Endothelial cell of umbilical vein (primary cell): ENCODE measurements at places on chromosomes 7 and 10. TPM values are rescaled to one million over a fixed set of nuclear protein-coding genes. Genes with fewer than 3 reads are reported as not detected.
A peak's percentile ranks its signal among the peaks of the same experiment; 100 is the strongest.

DNA sequence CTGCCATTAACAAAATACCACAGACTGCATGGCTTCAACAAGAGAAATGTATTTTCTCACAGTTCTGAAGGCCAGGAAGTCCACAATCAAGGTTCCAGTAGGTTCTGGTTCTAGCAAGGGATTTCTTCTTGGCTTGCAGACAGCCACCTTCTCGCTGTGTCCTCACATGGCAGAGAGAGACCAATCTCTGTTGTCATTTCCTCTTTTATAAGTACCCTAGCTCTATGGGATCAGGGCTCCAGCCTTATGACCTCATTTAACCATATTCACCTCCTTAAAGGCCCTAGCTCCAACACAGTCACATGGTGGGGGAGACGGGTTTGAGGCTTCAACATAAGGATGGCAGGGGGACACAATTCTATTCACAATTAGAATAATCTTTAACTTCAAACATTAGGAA lies 23.6 kb downstream of the ABI1 start:
- no peak overlapping the region for H3K4me3 ChIP-seq
- H3K36me3 ChIP-seq: no peaks in the 10 kb centered on the region
- H3K4me1 ChIP-seq: peaks cover 7% of the 10 kb centered on the region
- H3K27ac ChIP-seq: no peak overlapping the region
- no peak for DNase-seq

- no peak overlapping the region for H3K27ac ChIP-seq
- no peaks in the 10 kb centered on the region for H3K4me1 ChIP-seq
- no peak for DNase-seq
- no peaks in the 10 kb centered on the region for H3K27me3 ChIP-seq
- H3K36me3 ChIP-seq: no peaks in the 10 kb centered on the region
These were observed 985.6 kb upstream of the GHITM start for GRCh38 chr10:83153714-83154113.

DNA sequence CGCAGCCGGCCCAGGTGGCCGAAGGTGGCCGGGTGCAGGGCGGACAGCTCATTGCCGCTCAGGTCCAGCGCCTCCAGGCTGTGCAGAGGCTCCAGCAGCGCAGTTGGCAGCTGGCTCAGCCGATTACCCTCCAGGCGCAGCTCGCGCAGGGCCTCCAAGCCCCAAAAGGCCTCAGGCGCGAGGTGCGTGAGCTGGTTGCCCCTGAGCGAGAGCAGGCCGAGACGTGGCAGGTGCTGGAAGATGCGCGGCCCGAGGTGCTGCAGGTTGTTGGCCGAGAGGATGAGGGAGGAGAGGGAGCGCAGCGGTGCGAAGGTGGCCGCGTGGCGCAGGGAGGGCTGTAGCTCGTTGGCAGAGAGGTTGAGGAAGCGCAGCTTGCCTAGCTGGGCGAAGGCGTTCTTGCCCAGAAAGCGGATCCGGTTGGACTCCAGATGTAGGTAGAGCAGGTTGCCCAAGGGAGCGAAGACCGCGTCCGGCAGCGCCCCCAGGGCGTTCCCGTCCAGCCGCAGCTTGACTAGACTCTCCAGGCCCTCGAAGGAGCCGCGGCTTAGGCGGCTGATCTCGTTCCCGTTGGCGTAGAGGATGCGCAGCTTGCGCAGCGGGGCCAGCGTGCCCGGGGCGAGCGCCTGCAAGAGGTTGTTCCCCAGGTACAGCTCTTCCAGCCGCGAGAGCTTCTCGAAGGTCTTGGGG lies 923 bp downstream of the TRIL start:
- peak; percentile 38 for DNase-seq
- H3K4me1 ChIP-seq: peaks cover 11% of the 10 kb centered on the region
- H3K36me3 ChIP-seq: no peaks in the 10 kb centered on the region
- no peak overlapping the region for H3K27ac ChIP-seq
- peaks cover 18% of the 10 kb centered on the region for H3K27me3 ChIP-seq

GRID2IP gene
- total RNA-seq: not detected in 2 replicates
